NAMALWA (cell line): ENCODE measurements at places on chromosomes 7 and 10.

GRCh38 chr10:108048898-108049297 is 884.4 kb upstream of the SORCS1 start:
- DNase-seq = no peak

GRCh38 chr10:16845248-16845647 is 28.0 kb upstream of the RSU1 start:
- no peak for DNase-seq

DNA sequence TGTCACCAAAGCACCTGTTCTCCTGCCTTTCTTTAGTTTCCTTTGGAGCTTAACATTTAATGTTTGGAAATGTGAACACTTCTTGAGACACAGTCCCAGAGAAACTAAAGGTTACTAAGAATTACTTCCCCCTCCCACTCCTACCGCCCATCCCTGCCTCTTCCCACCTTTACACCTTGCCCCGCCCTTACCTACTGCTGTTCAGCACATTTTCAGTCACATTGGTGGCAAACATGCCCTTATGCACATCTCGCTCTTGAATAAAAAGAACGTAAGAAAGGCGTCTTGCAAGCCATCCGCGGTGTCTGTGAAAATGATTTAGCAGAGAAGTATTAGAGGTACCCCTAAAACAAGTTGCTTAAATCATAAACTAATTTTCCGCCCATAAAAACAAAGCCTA is 8.2 kb downstream of the GPAM start:
- no peak for DNase-seq

DNA sequence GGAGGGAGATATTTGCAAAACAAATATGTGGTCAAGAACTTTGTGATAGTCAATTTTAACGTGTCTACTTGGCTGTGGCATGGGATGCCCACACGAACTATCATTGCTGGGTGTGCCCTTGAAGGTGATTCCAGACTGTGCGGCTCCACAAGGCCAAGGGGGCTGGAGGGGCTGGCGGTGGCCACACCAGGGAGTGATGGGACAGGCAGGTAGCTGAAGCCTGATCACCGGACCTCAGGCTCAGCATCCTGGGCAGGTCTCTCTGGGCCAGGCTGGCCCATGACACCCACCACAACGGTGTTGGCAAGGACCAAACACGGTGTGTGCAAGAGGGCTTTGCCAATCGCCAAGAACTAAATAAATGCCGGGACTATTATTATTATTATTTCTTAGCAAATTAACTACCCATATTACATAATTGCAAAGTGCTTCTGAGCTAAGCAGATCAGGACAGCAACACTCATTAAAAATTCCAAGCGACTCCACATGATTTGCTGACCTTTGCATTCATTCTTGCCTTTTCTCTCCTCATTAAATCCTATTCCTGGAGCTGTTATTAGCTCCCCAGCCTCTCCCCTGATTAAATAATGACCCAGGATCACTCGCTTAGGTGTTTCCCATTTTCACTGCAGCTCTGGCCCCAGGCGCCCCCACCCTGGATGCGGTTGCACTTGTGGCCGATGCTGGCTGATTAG is 35.4 kb upstream of the PPP2R2D start:
- DNase-seq = no peak
